ENCODE measurements at places on chromosomes 4 and X. TPM values are rescaled to one million over a fixed set of nuclear protein-coding genes. Genes with fewer than 3 reads are reported as not detected.

GRCh38 chrX:113770806-113771205, 813.1 kb upstream of the HTR2C start:
- peak; percentile 39 for DNase-seq

DNA sequence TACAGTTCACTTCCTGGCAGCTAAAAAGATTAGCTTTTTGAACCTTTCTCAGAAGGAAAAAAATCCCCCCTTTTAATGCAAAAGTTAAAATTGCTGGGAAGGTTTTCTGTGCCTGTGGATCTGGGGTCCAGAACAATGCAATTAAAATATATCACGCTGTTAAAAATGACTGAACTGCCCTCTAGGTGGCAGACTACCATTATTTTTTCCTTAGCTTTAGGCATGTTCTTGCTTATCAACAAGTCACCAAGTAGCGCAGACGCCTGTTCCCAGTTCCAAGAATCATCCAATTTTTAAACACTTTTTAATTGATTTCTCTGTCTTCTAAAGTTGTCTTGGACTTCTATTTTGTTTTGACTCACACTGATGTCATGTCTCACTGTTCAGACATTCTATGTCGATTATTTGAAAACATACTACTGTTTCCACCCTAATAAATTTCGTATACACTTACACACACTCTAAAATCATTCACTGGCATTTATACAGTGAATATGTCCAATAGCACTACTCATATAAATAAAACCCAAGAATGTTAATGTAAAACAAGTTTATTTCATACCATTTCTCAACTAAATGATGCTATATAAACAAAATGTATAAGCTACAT, 661.6 kb downstream of the RAPGEF2 start:
- DNase-seq = peak; percentile 92

The PCSK1N gene
- 267 TPM for polyA plus RNA-seq

The NMU gene
- 33.2 TPM for polyA plus RNA-seq

DNA sequence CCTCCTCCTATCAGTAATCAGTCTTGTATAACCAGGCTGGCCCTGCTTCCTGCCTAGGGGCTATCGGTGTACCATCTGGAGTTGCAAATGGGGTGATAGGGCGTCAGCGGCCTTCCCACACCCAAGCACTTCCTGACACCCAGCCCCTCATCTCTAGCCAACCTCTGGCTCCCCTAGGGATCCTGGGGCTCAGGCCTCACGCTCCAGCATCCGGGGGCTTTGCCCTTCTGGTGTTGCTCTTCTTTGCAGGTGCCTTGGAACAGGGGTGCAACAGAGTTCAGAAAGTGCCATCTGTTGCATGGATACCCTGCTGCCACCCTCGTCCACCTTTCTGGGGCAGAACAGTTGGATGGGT, 4.1 kb downstream of the IL9R start:
- no peak for DNase-seq

GRCh38 chrX:68480969-68481368, 17.9 kb upstream of the YIPF6 start:
- DNase-seq = no peak

- peak; percentile 16 for DNase-seq
These were observed 7.9 kb upstream of the GNRHR start for GRCh38 chr4:67762086-67762485.

GRCh38 chrX:41445171-41445570, 2.0 kb upstream of the NYX start:
- DNase-seq = no peak

The HSFX3 gene
- not detected for polyA plus RNA-seq

The SSX2 gene
- not detected for polyA plus RNA-seq

The CD40LG gene
- polyA plus RNA-seq = not detected

GRCh38 chr4:88146891-88147290, 11.5 kb downstream of the ABCG2 start:
- no peak for DNase-seq

The CXCL5 gene
- polyA plus RNA-seq = not detected

DNA sequence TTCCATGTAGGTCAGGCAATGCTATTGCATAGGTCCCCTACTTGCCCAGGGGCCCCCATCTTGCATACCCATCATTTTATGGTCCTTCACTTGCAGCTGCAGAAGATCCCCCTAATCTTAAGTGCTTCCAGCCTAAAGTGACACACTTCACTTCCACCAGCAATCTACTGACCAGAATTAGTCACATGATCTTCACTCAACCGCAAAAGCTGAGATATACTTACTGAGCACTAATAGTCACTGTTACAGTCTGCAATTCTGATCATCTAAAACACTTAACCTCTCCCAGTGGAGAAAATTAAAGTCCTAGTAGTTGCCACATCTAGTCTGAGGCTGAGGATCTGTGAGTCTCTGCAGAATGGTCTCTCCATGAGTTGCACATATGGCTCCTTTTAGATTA, 82.1 kb downstream of the AREG start:
- no peak for DNase-seq

DNA sequence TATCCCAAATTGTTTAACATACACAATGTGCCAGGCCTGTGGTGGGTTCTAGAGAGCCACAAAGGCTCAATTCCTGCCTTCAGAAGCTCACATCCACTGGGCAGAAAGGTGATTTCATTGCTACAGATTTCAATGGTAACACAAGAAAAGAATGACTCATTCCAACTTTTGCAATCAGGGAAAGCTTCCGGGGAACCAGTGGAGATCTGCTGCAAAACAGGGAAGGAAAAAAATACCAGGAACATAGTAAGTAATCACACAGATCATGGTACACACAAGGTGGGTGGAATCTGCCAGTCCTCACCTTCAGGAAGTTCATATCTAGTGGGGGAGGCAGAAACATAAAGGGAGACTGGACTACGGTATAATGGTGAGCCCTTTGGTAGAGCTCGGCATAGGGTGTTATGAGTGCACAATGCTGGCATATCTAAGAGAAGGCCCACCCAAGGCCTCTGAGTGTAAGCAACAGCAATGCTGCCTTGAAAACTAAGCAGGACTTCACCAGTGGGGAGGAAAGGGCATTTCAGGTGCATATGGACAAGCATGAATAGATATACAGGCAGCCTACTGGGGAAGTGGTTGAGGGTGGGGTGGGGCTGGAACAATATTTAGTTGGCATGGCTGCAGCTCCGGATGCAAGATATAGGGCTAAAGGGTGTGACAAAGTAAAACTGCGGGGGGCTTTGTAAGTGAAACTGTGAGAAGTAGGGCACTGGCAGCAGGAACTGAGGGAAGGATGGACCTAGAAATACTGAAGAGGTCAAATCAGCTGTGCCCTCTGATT, 24.2 kb downstream of the GPRIN3 start:
- DNase-seq = no peak

The UTP14A gene
- 13.6 TPM for polyA plus RNA-seq

DNA sequence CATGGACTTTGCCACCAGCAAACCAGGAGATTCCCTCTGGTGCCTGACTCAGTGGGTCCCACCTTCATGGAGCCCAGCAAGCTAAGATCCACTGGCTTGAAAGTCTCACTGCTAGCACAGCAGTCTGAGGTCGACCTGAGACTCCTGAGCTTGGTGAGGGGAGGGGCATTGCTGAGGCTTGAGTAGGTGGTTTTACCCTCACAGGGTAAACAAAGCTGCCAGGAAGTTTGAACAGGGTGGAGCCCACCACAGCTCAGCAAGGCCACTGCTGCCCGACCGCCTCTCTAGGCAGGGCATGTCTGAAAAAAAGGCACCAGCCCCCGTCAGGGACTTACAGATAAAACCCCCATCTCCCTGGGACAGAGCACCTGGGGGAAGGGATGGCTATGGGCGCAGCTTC, 28.1 kb downstream of the FAM9A start:
- DNase-seq = no peak

DNA sequence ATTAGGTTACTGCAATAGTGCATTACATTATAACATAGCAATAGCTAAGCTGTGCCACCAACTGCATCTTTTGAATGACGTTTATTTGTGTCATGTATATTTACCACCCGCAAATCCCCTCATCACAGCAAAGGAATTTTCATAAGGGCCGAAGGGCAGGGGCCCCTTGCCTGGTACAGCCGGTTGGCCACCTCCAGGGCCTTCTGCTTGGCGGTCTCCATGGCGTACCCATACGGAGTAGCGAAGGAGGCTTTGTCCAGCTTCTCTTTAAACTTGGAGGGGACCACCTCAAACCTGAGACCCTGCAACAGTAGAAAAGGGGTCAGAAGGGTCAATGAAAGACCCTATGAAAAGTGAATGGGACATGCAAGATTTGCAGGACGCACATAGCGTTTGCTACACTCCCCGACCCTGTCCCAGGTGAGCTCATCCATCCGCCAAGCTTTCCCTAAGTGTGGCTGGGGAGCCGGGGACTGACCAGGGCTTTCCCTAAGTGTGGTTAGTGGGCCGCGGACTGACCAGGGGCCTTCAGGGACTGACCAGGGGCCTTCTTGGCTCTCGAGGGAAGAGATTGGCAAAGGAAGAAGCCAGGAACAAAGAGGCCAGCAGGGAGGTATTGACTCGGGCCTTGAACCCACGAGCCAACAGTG, 10.6 kb downstream of the ASMTL start:
- DNase-seq = no peak
